ENCODE measurements at places on chromosomes 12 and 14.

DNA sequence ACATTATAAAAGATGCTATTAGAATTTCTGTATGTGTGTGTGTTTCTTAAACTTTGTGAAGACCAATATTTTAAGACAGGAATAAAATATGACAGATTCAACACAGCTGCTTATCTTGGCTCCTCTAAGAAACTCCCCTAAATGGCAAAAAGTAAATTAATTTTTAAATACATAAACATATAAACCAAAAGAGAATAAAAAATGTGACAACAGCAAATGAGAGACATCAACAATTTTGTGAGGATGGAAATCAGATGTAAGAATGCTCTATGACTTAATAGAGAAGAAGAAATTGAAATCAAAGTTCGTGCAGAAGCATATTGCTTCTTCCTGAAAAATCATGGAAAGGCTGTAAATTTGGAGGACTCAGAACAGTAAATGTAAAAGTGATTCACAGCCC lies 1083.8 kb downstream of the FLRT2 start:
- no peak for DNase-seq

GRCh38 chr14:104728631-104729030 lies 4.6 kb downstream of the ADSS1 start:
- DNase-seq, result no peak

- DNase-seq, result no peak
These were observed 427.5 kb downstream of the BCL11B start for GRCh38 chr14:98844456-98844855.

DNA sequence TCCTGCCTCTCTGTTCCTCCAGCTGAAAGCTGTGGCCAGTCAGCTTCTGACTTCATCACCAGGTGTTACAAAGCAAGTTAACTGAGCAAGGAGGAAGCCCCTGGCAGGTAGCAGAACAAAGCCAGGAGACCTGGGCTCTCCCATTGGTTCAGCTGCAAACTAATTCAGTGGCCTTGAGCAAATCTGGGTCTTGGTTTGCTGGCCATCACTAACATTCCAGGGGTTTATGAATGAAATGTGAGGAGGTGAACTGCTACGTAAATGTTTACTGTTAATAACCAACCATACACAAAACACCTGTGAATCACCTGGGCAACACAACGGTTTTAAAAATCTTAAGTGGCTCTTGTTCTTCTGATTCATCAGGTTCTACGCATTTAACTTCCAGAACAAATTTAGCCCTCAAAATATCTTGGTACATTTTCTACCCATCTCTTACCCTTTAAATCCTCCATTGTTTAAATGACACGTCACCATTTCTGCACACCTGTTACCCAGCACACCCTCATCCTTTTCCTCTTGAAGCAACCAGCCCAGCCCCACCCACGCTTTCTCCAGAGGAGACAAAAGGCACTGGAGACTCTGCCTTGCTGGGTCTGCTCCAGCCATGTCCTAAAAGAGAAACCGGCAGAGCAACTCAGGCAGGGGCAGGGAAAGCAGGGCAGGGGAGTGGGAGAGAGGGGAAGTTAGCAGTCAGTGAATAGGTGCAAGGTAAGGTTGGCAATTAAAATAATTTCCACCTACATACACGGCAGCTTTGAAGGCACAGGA lies 49.3 kb upstream of the TSPAN11 start:
- no peak for DNase-seq

DNA sequence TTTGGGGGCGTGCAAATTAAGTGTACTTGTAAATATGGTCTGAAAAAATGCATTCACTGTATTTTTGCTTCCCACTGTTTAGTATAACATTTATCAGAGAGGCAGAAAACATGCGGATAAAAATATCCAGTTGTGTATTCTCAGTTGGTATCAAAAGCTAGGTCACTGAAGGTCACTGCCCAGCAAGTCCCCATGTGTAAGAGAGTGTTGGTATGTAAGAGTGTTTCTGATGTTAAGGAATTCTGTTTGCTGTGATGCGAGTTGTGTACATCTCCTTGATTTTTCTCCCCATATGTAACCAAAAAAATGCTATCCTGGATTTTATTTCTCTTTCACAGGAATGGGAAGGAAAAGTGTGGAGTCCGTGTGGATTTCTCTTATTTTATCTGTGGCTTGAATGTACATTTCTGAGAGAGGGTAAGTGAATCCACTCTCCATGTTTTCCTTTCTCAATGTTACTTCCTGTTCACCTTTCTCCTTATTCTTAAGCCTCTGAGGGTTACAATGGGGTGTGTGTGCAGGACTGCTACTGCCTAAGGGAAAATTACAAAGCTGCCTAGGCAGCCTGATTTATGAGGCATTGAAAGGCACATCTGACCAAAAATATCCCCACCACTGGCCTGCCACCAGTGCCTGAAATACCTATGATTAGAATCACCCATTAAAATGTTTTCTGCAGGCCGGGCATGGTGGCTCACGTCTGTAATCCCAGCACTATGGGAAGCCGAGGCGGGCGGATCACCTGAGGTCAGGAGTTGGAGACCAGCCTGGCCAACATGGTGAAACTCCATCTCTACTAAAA lies 97.9 kb upstream of the USP44 start:
- DNase-seq, result no peak
